Lower lobe of right lung (tissue), 2 donors: ENCODE measurements at places on chromosomes 3 and 15.

- no peak for DNase-seq
Measured at GRCh38 chr15:40427188-40427587, 13.6 kb upstream of the BAHD1 start.

- DNase-seq = no peak
Measured at GRCh38 chr3:129323651-129324294, 45.1 kb downstream of the HMCES start.

- no peak for DNase-seq
Measured at GRCh38 chr15:83956887-83957286, 278.7 kb upstream of the GOLGA6L4 start.

DNA sequence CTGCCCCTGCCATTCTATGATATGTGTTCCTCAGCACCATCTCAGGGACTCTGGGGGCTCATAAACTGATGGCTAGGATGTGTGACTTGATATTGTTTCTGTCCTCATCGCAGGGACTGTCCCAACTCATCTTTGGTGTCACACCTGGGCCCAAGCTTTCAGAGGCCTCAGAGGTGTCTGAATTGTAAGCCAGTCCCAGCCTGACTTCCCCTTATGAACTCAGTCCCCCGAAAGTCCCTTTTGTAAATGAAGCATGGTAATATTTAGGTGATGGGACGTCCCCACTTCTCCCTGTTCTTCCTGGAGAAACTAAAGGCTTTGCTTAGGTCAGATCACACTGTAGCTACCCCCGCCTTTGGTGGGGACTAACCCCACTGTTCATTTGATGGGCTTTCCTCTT, 142.4 kb upstream of the TLE3 start:
- DNase-seq = no peak

- no peak for DNase-seq
Measured at GRCh38 chr3:78497767-78498166, 1270.0 kb downstream of the ROBO1 start.

GRCh38 chr3:21055015-21055414, 696.0 kb downstream of the ZNF385D start:
- DNase-seq = no peak

DNA sequence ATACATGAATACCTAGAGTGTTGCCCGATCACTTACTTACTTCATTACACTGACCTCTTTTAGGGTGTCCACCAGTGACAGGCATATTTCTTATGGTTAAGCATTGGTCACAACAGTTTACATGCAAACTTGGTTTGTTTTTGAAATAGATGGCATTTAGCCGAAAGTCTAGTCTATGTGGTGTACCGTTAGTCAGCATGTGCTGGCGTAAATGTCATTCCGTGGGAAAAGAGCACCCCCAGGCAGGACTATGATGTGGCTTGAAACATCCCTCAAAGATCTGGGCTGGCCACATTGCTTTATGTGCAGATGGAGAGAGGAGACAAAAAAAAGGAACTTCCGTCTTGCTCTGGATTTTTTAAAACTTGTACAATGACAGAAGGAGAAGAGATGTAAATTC, 357.0 kb upstream of the ICE2 start:
- DNase-seq = no peak

DNA sequence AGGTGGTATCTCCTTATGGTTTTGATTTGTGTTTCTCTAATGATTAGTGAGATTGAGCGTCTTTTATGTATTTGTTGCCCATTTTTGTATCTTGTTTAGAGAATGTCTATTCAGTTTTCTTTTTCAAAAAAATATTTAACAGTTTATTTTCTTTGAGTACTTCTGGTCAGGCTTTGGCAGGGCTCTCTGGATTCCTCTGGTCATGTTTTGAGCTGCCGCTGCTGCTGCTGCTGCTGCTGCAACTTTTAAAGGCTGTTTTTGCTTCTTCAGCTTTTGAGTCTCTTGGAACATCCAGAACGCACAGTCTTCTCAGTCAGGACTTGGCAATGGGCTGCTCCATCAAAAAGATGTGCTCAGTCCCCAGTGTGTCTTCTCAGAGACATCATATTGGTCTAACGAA, 40.1 kb downstream of the REC114 start:
- DNase-seq = no peak

GRCh38 chr15:60407415-60407805, 9.6 kb upstream of the ANXA2 start:
- no peak for DNase-seq

DNA sequence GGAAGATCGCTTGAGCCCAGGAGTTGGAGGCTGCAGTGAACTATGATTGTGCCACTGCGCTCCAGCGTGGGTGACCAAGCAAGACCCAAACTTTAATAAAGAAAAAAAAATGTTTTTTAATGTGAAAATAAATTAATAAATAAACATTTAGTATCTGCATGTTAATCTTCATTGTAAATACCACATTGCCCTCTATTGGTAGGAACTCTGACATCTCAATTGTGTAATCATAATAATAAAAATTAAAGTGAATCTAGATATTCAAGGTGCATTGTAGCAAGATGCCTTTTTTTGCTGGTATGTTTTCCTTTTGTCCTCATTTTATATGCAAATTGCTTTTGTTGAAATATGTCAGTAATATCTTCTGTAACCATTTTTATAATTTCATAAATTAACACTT, 95.0 kb upstream of the LIMD1 start:
- no peak for DNase-seq

DNA sequence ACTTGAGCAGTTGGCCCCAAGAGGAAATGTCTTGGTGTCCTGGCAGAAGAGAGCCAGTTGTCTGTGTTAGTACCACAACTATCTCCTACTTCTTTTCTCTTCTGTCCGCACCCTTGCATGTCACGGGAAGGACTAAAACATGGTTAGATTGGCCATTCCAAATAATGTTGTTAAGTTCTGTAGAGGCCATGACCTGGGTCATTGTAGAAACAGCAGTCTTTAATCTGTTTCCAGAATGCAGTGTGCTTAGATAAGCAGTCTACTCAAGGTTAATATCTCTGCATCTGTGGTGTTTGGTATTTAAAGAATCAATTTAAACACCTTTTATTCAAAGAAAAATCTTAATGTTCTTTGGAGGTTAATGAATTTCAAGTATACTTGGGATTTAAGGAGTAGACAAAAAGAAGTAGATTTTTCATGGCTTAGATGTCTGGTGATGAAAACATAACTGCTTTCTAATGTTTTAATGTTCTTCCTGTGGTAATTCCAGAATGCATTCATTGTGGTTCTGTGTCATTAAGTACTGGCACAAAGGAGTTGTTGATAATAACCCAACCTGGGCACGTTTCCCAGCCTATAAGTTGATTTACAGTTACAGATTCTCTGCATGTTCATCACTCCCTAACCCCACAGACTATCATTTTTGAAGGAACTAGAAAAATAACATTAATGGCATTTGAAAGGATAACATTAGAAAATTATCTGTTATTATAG, 58.9 kb downstream of the TMEM108 start:
- DNase-seq = no peak

GRCh38 chr3:61381745-61382392, 130.6 kb upstream of the FHIT start:
- no peak for DNase-seq
